ENCODE measurements at places on chromosomes 12 and 14. TPM values are rescaled to one million over a fixed set of nuclear protein-coding genes. Genes with fewer than 3 reads are reported as not detected.

Gene DHRS1
- 17.5 TPM for total RNA-seq

- DNase-seq, result peak; percentile 39
Observed at GRCh38 chr12:47397664-47398281, 308.1 kb downstream of the RPAP3 start.

Gene NGB
- not detected for total RNA-seq

Gene LMO3
- total RNA-seq, result 50.6 TPM

GRCh38 chr14:70665448-70666360 lies 24.0 kb downstream of the TTC9 start:
- peak; percentile 90 for DNase-seq

DNA sequence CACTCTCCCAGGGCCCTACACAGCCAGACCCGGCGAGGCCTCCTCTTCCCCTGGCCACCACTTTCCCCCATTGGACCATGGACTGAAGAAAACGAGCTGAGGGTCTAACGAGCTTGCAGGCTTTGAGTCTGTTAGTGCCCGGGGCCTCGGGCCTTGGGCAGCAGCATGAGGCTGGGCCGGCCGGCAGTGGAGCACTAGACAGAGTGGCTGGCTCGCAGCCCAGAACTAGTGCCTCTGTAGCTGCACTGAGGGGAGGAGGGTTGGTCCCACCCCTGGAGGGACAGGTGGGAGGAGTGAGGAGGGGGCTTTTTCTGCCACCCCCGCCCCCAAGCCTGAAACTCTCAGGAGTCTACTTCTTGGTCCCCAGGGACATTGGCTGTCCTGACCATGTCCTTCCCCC lies 38.7 kb downstream of the SLC6A12 start:
- no peak for DNase-seq

Gene KERA
- total RNA-seq, result not detected

Gene C12orf54
- not detected for total RNA-seq

GRCh38 chr12:18853570-18854366 lies 115.8 kb downstream of the CAPZA3 start:
- DNase-seq, result no peak

- peak; percentile 95 for DNase-seq
Observed at GRCh38 chr14:34030864-34031263, 80.0 kb upstream of the EGLN3 start.

Gene TOMM20L
- total RNA-seq, result not detected

DNA sequence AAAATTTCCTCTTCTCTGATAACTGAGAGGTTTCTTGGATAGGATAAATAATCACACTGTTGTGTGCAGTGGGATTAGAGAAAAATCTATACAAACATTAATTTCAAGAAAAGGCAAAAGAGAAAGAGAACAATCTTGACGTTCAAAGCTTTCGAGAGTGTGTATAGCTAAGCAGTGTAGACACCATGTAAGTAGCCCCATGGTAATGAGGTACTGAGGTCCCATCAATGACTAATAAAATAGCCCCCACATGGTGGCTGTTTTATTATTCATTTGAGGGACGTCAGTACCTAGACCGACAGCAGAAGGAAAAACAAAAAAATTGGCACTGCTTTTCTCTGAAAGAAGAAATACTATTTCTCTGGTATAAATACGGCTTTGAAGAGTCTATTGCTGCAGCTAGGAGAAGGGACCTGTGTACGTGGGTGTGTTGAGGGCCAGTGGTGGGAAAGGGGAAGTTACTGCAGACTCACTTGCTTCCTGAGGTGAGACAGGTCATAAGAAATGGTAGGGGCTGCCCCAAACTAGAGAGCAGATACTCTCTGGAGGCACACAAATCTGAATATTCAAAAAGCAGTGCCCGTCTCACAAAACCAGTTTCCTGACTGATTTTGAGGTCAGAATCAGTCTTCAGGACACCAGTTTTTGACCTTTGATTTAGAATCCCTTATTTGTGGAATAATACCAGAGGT lies 339.8 kb downstream of the EMP1 start:
- no peak for DNase-seq

GRCh38 chr12:122846622-122847515 lies 11.6 kb downstream of the HIP1R start:
- DNase-seq, result no peak

DNA sequence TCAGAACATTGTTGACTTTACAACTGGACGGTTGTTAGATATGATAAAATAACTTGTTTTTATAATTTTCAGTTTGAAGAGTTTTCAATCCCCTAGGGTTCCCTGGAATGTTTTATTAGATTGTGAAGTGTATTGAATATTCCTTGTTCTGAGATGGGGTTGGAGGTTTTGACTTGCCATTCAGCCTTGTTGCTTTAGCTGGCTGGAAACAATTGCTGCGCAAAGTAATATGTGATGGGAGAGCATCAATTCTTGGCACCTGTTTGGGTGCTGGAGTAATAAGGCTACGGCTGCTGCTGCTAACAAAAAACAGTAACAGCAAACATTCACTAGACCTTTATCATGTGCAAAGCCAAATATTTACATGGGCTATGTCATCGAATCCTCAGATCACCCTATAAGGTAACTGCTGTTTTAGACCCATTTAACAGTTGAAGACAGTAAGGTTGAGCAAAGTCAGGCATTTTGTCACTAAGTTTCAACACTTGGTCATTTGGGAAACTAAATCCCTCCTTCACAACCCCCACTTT lies 241.0 kb upstream of the TBX3 start:
- DNase-seq, result no peak

- no peak for DNase-seq
Observed at GRCh38 chr14:70149596-70150165, 39.1 kb downstream of the SLC8A3 start.

DNA sequence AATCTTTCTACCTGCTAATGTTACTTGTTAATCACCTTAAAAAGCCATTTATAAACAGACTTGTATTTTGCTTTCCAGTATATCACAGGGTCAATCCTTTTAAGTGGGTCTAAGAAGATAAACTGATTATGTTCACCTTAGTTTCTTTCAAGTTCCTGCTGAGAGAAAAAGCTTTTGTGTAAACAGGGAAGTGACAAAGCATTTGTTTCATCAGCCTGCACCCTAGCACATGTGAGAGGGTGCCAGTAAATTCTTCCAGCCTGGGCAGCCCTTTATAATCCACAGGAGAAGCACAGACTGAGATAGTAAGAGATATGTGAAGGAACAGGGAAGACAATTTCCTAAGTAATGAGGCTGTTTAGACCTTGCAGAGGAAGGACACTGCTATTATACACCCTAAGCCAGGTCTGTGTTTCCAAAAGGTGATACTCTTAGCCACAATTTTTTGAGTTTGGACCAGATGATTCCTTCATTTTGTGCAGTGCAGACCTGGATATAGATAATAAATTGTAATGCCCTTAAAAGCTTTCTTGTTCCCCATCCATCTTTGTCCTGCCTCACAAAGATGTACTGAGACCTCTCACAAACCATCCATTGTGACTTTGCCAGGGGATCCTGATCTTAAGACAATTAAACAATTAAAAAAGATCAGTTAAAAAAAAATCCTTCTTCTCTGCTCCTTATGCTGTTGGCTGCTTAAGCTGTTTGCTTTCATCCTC lies 150.7 kb downstream of the KTN1 start:
- no peak for DNase-seq

- DNase-seq, result no peak
Observed at GRCh38 chr12:122985338-122986257, 5.1 kb downstream of the ARL6IP4 start.

GRCh38 chr12:65808580-65808979 lies 15.7 kb upstream of the HMGA2 start:
- DNase-seq, result no peak

DNA sequence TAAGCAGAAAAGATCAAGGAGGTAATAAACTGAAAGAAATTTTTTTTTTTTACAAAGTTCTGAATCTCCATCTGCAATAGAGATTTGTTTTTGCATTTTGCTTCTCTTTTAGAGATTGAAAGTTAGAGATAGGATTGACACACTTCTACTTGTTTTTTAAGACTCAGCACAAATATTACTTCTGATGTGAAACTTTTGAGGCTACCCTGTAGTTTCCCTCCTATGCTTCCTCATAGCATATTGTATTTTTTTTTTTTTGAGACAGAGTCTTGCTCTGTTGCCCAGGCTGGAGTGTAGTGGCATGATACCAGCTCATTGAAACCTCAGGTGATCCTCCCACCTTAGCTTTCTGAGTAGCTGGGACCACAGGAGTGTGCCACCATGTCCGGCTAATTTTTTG lies 32.1 kb upstream of the SGPP1 start:
- no peak for DNase-seq

DNA sequence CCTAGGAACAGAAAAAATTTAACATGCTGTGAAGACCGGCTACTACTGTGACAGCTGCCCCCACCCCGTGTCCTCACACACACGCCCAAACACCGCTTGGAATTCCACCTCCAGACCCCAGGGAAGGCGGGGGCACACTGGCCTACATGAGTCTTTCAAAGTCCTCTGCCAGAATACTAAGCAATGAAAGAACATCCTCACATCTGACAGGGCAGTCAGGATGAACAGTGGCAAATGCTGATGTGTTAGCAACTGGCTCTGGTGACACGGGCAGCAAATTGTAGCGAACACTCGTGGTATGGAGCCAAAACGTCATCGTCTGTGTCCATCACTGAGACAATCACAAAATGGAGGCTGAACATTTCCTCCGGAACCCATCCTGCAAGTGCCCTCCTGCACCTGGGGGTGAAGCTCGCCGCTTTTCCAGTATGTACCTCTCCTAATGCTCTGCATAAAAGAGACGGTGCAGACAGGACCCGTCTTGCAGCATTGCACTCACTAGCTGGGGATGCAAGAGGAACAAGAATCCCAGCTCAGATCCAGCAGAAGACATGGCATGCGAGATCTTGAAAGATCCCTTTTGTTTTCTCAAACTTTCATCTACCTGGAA lies 94.8 kb downstream of the BCL11B start:
- DNase-seq, result no peak

- no peak for DNase-seq
Observed at GRCh38 chr12:77947746-77948145, 117.1 kb downstream of the NAV3 start.

Gene GALNT16
- total RNA-seq, result 4.5 TPM

Gene CLEC2B
- 15.2 TPM for total RNA-seq

Gene SCN8A
- total RNA-seq, result 13.7 TPM

- no peak for DNase-seq
Observed at GRCh38 chr12:4141348-4142270, 132.0 kb upstream of the CCND2 start.

- peak; percentile 56 for DNase-seq
Observed at GRCh38 chr12:82593901-82594396, 92.8 kb upstream of the TMTC2 start.

DNA sequence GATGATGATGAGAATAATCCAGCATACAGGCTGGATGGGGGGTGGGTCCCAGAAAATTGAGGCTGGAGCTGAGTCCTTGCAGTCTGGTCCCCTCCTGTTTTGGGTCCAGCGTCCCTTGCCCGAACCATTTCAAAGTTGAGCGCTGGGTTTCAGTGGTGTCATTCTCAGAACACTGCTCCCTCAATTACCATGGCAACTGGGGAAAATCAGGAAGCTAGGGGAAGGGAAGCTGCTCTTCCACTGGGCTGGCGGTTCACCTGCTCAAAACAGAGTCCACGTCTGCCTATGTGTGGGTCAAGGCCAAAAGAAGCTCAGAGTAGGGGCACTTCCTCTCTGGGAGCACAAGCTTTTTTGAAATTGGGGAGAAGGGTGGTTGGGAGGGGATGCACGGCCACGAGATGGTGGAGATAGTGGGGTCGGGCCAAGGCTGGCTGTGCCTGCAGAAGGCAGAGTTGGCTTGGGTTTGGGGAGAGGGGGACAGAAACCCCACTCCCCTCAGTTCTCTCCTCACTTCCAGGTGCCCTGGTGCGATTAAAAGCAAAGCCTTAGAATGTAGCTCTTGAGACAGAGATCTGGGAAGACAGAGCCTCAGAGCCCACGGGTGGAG lies 1.7 kb upstream of the NOS1 start:
- no peak for DNase-seq

DNA sequence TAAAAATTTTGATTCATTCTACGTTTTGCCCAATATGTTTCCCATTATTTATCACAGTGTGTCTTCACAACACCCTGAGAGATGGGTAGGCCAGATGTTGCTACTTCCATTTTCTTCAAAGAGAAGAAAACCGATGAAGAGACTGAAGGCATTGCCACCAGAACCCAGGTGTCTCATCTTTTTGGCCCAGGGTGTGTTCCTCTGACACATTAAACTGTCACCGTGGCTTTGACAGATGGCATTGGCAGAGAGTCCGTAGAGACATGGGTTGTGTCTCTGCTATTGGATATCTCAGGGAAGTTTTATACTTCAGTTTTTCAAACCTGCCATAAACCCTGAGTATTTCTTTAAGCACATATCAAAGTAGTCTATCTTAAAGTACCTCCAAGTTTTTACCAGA lies 11.3 kb upstream of the NUDT4 start:
- DNase-seq, result peak; percentile 24

DNA sequence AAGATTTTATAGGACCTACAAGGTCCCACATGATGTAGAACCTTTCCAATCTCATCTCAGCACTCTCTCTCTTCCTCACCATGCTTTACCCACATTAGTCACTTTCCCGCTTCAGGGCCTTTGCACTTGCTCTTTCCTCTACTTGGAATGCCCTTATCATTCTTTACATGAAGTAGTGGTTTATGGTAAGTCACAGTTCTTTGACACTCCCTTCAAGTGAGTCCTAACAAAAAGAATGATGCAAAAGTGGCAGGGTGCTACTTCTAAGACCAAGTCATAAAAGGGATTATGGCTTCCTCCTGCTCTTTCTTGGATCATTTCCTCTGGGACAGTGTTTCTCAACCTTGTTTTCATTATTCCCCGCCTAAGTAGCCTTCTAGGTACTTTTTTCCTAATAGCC lies 13.1 kb downstream of the TMBIM4 start:
- no peak for DNase-seq

GRCh38 chr14:24804552-24805212 lies 170.7 kb upstream of the GZMB start:
- no peak for DNase-seq

- DNase-seq, result no peak
Observed at GRCh38 chr12:67457136-67457535, 188.0 kb downstream of the CAND1 start.

GRCh38 chr14:51443195-51444018 lies 203.4 kb downstream of the TMX1 start:
- no peak for DNase-seq

DNA sequence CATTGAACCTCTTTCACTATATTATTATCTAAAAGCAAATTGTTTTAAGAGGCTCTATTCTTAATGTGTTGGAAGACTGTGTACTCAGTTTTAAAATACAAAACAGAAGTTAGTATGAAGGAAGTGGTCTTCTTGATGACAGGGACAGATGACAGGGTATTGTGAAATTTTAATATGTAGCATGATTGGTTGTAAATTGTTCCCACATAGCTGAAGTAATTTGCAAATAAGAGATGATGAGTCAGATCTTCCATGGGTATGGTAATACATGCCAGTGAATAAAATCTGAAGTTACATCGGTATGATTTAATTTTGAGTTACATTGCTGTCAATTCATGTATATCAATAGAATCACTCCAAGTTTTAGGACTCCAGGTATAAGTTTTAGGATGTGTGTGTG lies 454.8 kb downstream of the AEBP2 start:
- DNase-seq, result peak; percentile 9

Gene ATP23
- total RNA-seq, result 4.1 TPM

- DNase-seq, result no peak
Observed at GRCh38 chr12:7293670-7294069, 10.2 kb upstream of the ACSM4 start.

Gene DBX2
- total RNA-seq, result not detected

Gene PMCH
- total RNA-seq, result not detected

Measured in myocyte (in vitro differentiated cells).